ENCODE measurements at places on chromosomes 7 and 10.

GRCh38 chr7:5441840-5442503 lies 18.3 kb upstream of the TNRC18 start:
- DNase-seq, result no peak

- DNase-seq, result no peak
These were observed 15.0 kb downstream of the RET start for GRCh38 chr10:43091846-43092245.

DNA sequence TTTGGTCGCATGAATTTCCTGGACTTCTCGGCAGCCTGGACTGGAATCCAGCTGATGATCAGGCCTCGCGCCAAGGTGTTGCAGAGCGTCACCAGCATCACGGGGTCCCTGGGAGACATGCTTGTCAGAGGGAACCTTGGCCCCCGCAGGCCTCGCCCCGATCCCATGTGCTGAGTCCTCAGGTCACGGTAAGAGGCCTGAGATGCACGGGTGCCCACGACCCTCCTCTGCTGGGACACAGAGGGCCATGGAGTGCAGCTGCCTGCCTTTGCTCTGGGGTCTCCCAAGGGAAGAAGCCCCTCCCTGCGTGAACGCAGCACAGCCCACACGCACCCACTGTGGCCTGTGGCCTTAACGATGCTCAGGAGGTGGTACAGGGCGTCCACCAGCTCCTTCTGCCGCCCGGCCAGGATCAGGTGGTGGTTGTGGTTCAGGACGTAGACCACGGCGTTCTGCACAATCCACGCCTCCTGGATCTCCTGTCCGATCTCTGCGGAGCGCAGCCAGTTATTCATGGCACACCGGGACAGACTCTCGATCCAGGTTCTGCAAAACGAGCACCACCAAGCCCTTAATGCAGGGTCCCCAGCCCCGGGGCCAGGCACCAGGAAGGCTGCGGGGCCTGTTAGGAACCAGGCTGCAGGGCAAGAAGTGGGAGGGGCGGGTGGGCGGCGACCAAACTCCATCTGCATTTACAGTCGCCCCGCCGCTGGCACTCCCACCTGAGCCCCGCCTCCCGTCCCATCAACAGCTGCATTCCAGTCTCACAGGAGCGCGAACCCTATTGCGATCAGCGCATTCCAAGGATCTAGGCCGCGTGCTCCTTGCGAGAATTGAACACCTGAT lies 29.4 kb downstream of the CFAP46 start:
- DNase-seq, result no peak

DNA sequence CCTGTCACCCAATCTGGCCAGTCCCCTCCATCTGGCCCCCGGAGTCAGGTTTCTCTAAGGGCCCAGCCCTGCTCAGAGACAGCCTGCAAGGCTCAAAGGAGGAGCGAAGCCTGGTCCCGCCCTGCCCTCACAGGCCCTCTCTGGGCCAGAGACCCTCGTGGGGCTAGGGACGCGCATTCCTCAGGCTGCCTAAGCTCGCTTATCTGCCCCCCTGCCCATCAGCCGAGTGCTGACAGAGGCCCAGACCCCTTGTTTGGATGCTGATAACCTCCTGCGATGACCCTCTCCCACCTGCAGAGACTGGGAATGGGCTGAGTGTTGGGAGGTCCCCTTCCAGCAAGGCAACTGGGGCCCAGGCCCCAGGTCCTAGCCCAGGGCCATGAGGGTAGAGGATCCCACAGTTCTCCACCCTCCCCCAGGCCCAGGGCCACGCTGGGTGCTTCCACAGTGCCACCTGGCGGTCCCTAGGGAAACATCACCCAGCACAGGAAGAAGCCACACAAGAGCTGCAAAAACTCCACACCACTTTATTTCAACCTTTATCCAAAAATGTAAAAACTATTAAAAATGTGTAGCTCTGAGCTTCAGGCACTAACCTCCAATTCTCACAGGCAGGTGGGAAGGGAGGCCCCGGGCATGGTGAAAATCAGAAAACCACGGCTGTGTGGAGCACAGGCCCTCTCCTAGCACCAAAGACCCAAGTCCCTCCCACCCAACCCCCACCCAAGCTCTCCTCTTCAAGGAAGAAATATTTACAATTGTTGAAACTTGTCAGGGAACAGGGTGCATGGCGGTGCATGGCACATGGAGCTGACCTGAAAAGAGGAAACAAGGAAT lies 2.2 kb downstream of the NPM3 start:
- peak; percentile 64 for DNase-seq

All from activated gamma-delta T cell treated with Interleukin-2 at 50 U/mL for 16 hours (primary cell).